Activated T-cell treated with anti-CD3 and anti-CD28 coated beads, Interleukin-2, amount 50 U/mL, for 72 hours (primary cell): ENCODE measurements at places on chromosomes 2 and 18. TPM values are rescaled to one million over a fixed set of nuclear protein-coding genes. Genes with fewer than 3 reads are reported as not detected.

DNA sequence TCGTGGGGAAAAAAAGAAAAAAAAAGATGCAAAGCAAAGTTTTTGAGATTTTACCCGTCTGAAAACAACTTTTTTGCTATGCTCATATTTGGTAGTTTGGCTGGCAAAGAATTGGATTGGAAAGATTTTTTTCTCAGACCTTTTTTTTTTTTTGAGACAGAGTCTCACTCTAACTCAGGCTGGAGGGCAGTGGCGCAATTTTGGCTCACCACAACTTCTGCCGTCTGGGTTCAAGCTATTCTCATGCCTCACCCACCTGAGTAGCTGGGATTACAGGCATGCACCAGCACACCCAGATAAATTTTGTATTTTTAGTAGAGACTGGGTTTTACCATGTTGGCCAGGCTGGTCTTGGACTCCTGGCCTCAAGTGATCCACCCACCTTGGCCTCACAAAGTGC lies 56.3 kb upstream of the TANC1 start:
- no peak overlapping the region for H3K4me3 ChIP-seq
- DNase-seq, result no peak
- H3K4me1 ChIP-seq, result no peaks in the 10 kb centered on the region
- H3K36me3 ChIP-seq, result no peaks in the 10 kb centered on the region
- H3K27me3 ChIP-seq, result no peaks in the 10 kb centered on the region

DNA sequence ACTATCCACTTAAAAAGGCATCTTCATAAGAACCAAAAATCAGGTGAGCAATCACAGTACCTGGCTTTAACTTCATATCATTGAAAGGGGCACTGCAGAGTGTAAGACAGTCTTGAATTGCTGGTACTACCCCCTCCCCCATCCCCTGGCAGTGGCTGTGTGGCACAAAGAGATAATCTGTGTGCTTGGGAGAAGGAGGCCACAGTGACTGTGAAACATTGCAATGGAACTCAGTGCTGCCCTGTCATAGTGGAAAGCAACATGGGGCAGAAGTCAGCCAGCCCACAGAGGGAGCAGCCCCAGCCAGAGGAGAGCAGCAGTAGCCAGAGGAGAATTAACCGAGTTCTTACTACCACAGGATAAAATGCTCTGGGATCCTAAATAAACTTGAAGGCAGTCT lies 45.3 kb upstream of the UGP2 start:
- H3K36me3 ChIP-seq, result no peaks in the 10 kb centered on the region
- no peak overlapping the region for H3K27ac ChIP-seq

- H3K4me3 ChIP-seq, result no peak overlapping the region
- H3K27ac ChIP-seq, result no peak overlapping the region
These were observed 110.6 kb upstream of the CTAGE1 start for GRCh38 chr18:22528291-22528690.

GRCh38 chr2:85996591-85996990 lies 107.8 kb upstream of the ST3GAL5 start:
- H3K27ac ChIP-seq, result no peak overlapping the region
- H3K4me1 ChIP-seq, result peaks cover 61% of the 10 kb centered on the region
- DNase-seq, result no peak
- no peak overlapping the region for H3K4me3 ChIP-seq
- peaks cover 9% of the 10 kb centered on the region for H3K27me3 ChIP-seq

GRCh38 chr2:195633974-195634373 lies 23.1 kb upstream of the SLC39A10 start:
- H3K4me1 ChIP-seq, result peaks cover 13% of the 10 kb centered on the region
- no peak overlapping the region for H3K27ac ChIP-seq
- H3K27me3 ChIP-seq, result no peaks in the 10 kb centered on the region
- DNase-seq, result no peak

NYAP2 gene
- total RNA-seq, result not detected

SERPINB11 gene
- not detected for total RNA-seq
